CD4-positive, alpha-beta T cell treated with Interleukin-15 for 4 hours (primary cell): ENCODE measurements at places on chromosomes 16 and 17.

- DNase-seq: no peak
Observed at GRCh38 chr16:50712560-50712898, 19.1 kb downstream of the NOD2 start.

- DNase-seq: peak; percentile 28
Observed at GRCh38 chr16:22356930-22357634, 17.3 kb downstream of the CDR2 start.

- no peak for DNase-seq
Observed at GRCh38 chr17:69047368-69048263, 13.1 kb downstream of the ABCA9 start.

GRCh38 chr17:47852113-47852949, 1.4 kb upstream of the SP6 start:
- DNase-seq: no peak

GRCh38 chr16:75593825-75594820, 27.9 kb downstream of the GABARAPL2 start:
- no peak for DNase-seq

DNA sequence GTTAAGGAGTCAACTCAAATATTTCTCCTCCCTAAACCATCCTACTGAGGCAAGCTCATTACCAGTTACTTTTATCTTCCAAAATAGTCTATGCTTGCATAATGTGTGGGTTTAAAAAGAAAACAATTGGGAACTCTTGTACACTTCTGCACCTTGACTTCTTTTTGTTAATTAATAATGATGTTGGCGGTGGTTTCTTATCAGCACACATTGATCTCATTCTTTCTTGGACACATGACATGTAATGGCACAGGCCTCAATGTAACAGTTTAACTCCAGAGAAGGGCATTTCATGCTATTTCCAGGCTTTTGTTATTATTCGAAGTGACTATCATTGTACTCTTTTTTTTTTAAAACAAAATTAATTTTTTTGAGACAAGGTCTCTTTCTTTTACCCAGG, 7.8 kb downstream of the PLCG2 start:
- no peak for DNase-seq

DNA sequence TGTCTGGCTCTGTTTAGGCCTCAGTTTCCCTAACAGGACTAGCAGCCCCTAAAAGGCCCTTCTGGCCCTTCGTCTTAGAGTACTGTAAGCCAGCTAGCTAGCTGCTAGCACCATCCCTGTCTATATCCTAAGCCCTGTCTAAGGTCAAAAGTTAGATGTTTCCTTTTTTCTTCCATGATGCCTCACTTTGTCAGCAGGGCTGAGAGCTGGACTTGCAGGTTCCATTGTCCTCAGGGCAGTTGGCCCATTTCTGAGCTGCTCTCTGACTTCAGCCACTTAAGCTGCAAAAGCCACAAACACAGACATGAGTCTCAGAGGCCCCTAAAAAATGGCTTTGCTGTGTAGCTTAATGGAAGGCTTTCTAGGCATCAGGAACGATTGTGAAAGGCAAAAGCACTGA, 187.7 kb downstream of the CBLN1 start:
- DNase-seq: no peak

DNA sequence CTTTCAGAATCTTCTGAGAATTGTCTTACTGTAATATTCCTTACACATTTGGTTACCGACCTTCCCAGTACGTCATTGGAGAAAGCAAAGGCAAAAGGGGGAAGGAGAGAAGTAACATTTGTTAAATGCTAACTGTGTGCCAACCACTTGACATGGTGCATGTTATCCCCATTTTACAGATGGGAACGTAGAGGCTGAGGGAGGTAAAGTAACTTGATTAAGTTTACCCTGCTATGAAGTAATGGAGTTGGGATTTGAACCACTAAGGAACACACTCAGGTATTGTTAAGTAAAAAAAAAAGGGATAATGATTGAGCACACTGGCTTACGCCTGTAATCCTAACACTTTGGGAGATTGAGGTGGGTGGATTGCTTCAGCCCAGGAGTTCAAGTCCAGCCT, 156.4 kb downstream of the PRKCA start:
- DNase-seq: no peak

GRCh38 chr16:31920373-31920772, 46.8 kb downstream of the ZNF267 start:
- no peak for DNase-seq

DNA sequence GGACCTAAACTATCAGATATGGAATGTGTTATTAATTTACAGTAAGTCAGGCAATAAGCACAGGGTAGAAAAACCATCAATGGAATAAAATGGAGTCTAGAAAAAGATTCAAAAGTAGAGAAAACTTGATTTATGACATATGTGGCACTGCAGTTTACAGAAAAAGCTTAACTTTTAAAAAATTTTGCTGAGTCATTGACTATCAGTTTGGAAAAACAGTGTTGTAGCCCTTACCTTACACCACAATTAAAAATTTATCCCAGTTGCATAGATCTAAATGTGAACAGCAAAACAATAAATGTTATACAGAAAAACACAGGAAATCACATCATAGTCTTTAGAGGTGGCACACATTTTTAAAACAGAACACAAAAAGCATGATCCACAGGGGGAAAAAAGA, 108.5 kb downstream of the USP22 start:
- no peak for DNase-seq

DNA sequence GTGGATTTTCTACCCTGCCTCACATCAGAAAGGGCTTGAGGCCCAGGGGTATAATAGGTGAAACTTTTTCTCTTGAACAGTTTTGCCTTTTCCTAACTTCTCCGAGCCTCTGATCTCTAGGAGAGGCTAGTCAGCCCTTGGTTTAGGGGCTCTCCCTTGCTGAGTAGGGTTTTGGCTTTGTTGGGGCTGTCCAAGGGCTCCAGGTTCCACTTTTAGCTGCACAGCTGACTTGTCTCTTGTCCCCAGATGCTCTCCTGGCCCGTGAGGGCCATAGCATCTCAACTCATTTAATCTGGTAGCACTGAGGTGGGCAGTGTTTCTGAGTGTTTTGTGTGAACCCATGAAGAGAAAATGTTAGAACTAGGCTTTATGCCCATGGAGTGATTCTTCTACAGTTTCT, 103.9 kb downstream of the MSI2 start:
- DNase-seq: no peak

DNA sequence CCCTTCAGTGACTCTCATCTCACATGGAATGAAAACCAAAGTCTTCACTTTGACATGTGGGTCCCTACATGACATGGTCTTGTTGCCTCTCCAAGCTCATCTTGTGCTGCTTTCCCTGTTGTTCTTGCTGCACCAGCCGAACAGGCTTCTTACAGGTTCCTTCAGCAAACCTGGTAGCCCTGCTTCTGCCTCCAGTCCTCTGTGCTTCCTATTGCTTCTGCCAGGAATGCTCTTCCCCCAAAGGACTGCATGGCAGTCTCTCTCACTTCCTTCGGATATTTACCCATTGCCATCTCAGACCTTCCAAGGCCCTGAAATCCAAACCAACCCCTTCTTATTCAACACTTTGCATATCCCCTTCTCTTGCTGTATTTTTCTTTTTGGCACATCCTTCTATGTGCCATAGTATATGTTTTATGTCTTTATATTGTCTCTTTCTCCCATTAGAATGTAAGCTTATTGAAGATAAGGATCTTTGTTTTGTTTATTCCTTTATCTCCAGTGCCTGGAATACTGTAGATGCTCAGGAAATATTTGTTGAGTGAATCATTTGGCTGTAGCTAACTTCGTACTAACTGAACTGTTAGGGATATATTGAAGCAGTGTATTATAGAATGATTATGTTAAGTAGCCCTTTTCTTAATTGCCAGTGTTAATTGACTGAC, 57.9 kb upstream of the SLC12A3 start:
- no peak for DNase-seq

DNA sequence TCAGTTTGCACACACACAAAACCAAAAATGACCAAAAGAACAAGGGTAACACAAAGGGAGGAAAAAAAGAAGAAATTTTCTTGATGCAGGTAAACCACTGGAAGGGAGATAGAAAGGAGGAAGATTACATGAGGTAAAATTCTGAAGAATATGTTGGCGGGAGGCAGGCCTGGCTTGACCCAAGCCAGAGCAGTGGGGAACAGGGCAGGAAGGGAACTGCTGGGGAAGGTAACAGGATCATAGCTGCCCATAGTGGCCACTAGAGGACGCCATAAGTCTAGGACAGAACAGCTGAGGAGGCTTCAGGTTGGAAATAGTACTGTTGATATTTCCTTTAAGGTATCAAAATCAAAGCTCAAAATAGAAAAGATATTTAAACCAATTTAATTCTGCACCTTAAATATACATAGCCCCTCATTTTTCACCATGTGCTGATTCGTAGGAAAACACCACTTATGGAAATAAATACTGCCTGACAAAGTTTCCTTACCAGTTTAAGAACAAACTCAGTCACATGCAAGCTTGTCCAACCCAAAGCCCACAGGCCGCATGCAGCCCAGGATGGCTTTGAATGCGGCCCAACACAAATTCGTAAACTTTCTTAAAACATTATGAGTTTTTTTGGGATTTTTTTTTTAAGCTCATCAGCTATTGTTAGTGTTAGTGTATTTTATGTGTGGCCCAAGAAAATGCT, 15.5 kb downstream of the VPS35 start:
- peak; percentile 49 for DNase-seq

GRCh38 chr17:81923302-81924260, 4.0 kb downstream of the MAFG start:
- no peak for DNase-seq

DNA sequence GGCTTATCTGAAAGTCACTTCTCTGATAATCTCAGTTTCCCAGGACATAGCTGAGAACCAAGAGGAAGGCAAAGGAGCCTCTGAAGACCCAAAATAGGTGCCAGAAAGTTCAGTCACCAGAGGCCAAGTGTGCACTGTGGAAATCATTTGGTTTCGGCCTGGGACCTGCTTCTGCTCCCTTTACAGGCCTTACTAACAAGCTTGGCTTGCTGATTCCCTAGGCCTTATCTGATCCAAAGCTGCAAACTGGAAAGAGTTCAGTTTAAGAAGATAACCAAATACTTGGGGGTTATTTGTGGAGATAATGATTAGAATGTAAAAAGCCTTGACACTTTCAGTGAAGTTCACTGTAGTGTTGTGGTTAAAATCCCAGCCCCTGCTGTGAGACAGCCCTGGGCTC, 17.0 kb downstream of the ITGA3 start:
- no peak for DNase-seq
